ENCODE measurements at places on chromosomes 11 and 22.

- no peak for DNase-seq
Observed at GRCh38 chr11:19771463-19771862, 58.8 kb downstream of the NAV2 start.

GRCh38 chr11:2213384-2213842, 41.8 kb upstream of the TH start:
- no peak for DNase-seq

- no peak for DNase-seq
Observed at GRCh38 chr11:34356576-34356912, 1.3 kb downstream of the ABTB2 start.

- DNase-seq, result no peak
Observed at GRCh38 chr11:69520186-69520916, 38.9 kb downstream of the LINC01488 start.

GRCh38 chr11:113245216-113245615, 69.2 kb upstream of the TTC12 start:
- no peak for DNase-seq

- DNase-seq, result no peak
Observed at GRCh38 chr11:127350476-127350875, 349.9 kb upstream of the KIRREL3 start.

DNA sequence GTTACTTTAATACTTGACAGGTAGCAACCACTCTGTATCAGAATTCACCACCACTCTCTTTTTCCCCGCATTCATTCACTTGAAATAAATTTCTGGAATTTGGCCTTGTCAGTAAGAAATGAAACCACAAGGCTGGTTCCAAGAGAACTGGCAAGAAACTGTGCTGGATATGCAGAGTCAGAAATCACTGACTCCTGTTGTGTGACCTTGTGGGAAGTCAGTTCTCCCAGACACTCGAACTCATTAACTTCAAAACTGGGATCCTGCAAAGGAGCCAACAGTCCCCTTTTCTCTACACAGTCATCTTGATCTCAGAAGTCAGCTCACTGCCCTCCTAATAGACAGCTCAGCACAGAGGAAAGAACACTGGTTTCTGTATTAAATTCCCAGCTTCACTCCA, 142.7 kb downstream of the LRRC4C start:
- no peak for DNase-seq

GRCh38 chr22:46813816-46814597, 51.6 kb downstream of the TBC1D22A start:
- no peak for DNase-seq

GRCh38 chr22:38448945-38449745, 5.9 kb downstream of the KCNJ4 start:
- DNase-seq, result no peak

GRCh38 chr22:23182309-23183060, 2.2 kb downstream of the BCR start:
- no peak for DNase-seq

DNA sequence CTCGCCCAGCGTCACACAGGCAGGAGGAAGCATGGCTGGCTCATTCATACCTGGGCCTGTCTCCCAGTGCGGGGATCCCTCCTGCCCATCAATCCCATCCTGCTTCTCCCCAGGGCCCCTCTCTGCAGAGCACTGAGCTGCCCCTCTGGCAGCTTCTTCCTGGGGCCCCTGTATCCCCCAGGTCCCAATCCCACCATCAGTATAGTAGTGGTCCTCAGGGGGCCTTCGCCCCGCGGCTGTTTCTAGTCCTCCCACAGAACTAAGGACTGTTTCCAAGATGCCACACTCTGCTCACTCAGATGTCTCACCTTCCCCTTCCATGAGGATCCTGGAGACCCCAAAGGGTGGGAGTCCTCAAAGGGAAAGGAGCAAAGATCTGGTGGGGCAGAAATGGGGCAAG, 97.6 kb downstream of the PDE2A start:
- no peak for DNase-seq

DNA sequence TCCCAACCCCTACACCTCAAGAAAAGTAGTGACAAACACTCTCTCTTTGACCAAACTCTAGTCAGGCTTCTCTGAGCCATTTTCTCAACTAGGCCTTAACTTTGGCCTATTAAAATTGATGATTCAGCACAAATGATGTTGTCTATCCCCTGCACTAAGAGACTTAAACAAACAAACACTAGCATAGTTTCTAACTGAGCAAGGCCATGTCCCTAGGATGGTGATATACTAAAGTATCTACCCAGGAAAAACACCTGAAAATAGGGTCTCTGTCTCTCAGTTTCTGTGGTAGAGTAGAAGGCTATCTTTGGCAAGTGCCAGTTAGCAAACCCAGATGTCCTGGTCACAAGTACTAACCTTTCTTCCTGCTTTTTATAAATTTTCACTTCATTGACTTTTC, 219.7 kb upstream of the ANO3 start:
- no peak for DNase-seq

- no peak for DNase-seq
Observed at GRCh38 chr22:27474711-27475547, 326.6 kb downstream of the MN1 start.

GRCh38 chr11:8291421-8292350, 28.0 kb upstream of the LMO1 start:
- no peak for DNase-seq

GRCh38 chr22:47059701-47060161, 297.3 kb downstream of the TBC1D22A start:
- no peak for DNase-seq

DNA sequence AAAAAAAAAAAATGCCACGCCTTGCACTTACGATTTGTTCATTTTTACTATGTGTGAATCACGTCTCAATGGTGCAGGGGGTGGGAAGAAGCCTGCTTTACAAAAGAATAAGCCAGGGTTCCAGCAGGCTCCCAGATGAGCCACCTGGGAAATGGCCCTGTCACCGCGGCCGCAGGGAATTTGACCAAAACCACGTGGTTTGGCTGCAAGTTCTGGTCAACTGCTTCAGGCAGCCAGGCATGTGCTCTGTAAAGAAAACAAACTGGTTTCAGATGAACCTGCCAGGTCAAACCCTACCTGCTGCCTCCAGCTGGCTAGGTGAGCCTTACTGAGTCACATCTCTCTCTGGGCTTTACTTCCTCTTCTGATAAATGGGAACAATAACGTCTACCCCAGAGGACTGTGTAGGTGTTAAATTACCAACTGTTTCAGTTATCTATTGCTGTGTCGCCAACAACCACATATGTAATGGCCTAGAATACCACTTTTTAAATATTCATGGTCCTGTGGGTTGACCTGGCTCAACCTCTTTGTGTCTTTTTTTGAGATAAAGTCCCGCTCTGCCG, 30.5 kb upstream of the GCAT start:
- no peak for DNase-seq

DNA sequence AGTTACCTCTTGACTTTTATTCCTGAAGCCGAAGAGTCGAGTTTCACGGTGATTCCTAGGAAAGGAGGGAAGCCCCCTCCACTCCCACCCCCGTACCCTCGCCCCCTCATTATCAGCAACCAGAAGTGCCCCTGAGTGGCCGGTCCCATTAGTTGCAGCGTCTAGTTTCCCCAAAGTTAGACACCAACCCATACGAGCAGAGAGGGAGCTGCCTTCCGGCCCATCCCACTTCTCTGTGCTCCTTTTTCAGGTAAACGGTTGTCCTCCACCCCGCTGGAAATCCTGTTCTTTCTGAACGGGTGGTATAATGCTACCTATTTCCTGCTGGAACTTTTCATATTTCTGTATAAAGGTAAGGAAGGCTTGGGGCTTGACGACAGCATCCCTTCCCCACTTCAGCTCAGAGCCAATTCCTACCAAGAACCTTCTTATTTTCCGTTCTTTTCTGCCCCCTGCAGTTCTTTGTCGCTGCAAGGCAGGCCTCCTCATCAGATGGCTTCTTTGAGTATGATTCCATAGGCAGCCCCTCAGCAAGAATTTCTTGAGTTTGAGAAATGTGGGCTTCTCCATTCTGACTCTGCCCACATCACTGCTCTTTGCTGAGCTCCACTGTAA, 701 bp downstream of the TMEM216 start:
- no peak for DNase-seq

DNA sequence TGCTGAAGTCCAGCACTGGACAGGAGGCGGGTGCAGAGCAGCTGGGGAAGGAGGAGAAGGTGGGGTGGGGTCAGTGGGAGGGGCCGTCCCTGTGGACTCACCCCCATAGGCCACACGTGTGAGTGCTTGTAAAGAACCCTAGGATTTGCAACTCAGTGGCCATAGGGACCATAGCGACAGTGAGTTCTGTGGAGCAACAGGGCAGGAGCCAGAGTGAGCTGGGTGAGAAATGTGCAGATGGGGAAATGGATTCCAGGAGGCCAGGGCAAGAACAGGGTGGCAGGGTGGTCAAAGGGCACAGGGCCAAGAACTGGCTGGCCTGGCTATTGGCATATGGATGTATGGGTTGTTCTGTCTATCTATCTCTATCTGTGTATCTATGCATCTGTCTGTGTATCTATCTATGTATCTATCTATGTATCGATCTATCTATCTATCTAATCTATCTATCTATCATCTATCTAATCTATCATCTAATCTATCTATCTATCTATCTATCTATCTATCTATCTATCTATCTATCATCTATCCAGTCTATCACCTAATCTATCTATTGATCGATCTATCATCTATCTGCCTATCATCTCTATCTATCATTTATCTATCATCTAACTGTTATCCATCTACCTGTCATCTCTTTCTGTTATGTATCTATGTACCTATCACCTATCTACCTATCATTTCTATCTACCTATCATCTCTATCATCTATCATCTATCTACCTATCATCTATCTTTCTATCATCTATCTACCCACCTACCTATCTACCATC, 889.0 kb downstream of the TBC1D22A start:
- no peak for DNase-seq
